ENCODE measurements at places on chromosomes 1 and 21. TPM values are rescaled to one million over a fixed set of nuclear protein-coding genes. Genes with fewer than 3 reads are reported as not detected.

LIN28A gene
- 0.08 TPM for total RNA-seq

SYF2 gene
- total RNA-seq, result 19.2 TPM

TAL1 gene
- 0.45 TPM for total RNA-seq

PLCH2 gene
- not detected for total RNA-seq

CD1C gene
- total RNA-seq, result not detected

EDARADD gene
- total RNA-seq, result not detected

ZNF670 gene
- total RNA-seq, result 2.0 TPM

OR2L13 gene
- total RNA-seq, result not detected

CYP4A22 gene
- not detected for total RNA-seq

GJB5 gene
- not detected for total RNA-seq
